Epithelial cell of proximal tubule (primary cell): ENCODE measurements at places on chromosomes 5 and 9.

DNA sequence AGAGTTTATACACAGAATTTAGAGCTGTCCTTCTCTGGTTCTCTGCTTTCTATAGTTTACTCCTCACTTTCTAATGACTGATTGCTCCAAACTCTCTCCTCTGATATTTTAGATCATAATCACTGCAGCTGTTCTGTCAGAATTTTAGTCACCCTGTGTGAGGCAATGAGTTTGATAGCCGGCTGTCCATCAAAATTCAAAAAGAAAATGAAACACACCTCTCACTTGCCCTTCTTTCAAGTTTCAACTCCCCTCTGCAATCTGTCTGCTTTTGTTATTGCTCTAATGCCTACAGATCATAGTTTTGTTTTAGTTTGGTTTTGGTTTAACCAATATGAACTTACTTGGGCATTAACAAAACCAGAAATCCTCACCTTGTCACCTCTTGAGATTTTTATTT, 23.3 kb upstream of the ABLIM3 start:
- DNase-seq, result no peak

DNA sequence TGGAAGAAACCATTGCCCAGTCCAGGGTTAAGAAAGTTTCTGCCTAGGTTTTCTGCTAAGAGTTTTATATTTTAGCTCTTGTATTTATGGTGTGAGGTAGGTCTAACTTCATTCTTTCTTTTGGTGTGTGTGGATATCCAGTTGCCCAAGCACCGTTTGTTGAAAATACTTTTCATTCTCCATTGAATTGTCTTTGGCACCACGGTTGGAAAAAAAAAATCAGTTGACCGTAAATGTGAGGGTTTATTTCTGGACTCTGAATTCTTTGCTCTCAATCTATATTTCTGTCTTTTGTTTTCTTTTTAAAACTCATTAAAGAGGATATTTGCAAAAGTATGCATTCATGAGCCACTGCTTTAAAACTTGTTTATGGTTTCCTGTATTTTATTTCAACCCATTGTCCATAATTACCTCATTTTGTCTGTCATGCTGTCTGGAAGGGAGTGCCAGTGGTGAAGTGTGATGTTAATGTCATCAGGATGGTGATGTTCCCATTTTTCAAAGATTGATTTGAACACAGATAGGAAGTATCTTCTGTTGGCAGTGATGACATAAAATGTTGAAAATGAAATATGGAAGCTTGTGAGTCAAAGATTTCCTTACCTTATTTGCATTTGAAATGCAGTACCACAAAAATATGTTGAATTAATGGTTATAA, 33.9 kb downstream of the HABP4 start:
- no peak for DNase-seq

DNA sequence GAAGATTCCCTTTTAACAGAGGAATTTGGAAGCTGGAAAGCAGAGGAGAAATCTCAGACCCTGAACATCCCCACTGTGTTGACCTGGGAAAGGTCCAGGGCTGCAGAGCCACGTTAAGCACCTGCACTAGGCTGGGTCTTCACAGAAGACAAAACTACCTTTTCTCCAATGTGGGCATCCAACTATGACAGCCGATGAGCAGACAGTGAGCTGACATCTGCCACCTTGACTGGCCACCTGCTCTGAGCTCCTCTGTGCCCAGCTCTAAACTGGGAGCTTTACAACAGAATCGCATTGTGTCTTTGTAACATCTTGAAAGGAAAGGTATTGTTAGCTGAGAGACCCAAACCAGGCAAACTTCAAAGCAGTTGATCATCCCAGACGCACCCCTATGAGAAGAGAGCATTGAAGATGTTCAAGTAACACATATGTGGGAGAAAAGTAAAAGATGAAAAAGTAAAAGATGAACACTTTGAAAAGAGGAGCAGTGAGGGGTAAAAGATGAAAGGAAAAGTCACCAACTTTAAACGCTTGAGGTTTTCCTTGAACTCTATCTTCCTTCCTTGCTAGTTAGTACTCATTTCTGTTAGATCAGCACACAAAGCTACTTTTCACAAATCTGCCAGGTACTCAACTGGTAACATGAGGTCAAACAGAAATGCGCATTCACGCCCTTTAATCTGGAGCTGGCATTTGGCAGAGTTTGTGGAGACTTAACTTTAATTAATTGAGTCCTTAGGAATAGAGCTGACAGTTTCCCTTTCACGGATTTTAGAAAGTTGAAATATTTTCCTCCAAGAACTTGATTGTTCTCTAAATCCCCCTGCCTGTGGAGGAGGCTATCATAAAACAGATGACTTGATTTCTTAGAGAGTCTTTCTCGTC, 53.2 kb upstream of the CTXN3 start:
- no peak for DNase-seq

- DNase-seq, result no peak
Observed at GRCh38 chr9:37668116-37668601, 17.4 kb downstream of the FRMPD1 start.

- DNase-seq, result no peak
Observed at GRCh38 chr9:135602789-135603481, 36.4 kb downstream of the GLT6D1 start.

DNA sequence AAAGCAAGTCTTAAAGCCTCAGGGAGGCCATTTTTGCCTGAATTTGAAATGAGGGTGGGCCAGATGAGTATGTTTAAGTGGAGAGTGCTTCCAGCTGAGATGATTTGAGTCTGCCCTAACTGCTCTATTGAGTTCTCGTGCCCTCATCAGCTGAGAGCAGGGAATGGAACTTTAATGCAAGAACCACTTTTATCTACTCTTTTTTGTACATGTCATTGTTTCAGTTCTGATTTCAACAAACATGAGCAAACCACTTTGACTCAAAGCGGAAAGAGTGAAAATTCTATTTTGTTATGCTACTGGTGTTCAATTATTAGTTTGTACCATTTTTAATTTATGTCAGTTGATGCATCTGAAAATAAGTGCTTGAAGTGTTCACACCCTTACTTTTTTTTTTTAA, 35.8 kb downstream of the DCAF10 start:
- DNase-seq, result no peak

GRCh38 chr9:136088939-136089696, 6.0 kb downstream of the NACC2 start:
- no peak for DNase-seq

DNA sequence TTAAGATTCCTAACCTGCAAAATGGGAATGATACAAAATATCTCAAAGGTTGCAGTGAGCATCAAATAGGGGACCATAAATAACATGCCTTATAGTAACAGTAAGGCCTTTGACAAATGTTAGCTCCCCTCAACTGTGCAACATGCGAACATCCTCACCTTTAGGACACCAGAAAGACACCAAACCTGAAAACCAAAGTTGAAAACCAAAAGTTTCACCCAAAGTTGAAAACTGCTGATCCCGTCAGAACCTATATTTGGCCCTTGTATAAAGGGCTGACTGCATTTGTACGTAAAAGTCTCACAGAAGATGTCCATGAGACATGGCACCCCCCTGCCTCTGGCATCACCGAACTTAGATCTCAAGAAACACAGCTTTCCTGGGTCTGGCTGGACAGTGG, 12.1 kb downstream of the CDK5RAP2 start:
- DNase-seq, result no peak

GRCh38 chr9:71801826-71802225, 33.5 kb upstream of the CEMIP2 start:
- no peak for DNase-seq

- no peak for DNase-seq
Observed at GRCh38 chr9:18542837-18543405, 69.0 kb downstream of the ADAMTSL1 start.
